ENCODE measurements at places on chromosomes 1 and 21.

GRCh38 chr1:78101051-78101450 lies 55.3 kb downstream of the GIPC2 start:
- no peak for DNase-seq

DNA sequence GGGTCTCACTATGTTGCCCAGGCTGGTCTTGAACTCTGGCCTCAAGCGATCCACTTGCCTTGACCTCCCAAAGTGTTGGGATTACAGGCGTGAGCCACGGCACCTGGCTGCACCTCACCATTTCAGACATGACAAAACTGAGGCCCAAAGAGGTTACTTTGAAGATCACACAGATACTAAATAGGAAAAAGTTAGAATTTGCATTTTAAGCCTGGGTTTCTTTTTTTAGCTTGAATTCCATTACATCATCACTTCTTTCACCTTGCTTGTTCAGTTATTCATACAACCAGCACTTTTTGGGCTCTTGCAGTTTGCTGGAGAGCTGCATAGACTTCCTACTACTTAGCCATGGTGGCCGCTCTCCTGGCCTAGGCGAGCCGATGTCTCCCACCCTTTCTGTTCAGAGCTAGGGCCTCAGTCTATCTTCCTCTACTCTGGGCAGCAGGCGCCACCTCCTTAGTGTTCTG lies 16.3 kb upstream of the CD2 start:
- peak; percentile 73 for DNase-seq

DNA sequence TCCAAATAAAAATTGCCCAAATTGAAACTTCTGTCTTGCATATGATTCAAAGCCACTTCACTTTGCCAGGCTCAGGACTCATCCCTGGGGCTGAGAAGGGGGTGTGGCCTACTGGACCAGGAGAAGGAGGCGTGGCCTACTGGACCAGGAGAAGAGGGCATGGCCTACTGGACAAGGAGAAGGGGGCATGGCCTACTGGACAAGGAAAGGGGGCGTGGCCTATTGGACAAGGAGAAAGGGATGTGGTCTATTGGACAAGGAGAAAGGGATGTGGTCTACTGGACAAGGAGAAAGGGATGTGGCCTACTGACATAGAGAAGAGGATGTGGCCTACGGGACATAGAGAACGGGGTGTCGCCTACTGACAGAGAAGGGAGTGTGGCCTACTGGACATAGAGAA lies 405.3 kb downstream of the RRAGC start:
- no peak for DNase-seq

DNA sequence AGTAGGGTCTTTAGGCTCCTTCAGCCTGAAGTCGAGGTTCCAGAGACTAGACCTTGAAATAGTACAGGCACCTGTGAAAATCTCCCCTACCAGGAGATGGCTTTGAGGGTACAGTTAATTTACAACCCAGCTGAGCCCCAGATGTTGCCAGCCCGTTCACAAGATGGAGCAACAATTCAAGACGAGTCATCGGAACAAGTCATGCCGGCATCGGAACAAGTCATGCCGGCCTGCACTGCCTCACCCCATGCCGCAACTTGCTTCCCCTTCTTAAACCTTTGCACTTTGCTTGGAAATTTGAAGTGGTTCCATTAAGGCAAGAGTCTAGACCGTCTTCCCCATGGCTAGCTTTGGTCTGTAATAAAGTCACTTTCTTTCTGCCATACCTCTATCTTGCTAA lies 16.0 kb downstream of the HHAT start:
- no peak for DNase-seq

DNA sequence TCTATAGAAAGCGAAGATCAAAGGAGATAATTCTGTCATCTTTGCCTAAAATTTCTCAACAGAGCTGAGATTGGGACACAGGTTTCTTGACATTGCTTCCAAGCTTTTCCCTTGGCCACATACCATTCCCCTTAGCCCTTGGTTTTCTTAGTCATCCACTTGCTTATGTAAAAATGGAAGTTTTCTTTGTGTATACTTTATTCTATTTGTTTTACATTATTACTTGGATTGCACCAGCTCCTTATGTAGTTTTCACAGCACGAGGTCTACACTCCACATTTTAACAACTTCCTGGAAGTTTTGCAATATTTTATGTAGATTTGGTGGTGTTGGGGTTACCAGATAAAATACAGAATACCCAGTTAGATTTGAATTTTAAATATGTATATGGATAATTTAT lies 129.8 kb downstream of the PLA2G4A start:
- no peak for DNase-seq

- no peak for DNase-seq
These were observed 6.8 kb downstream of the TMEM9 start for GRCh38 chr1:201147396-201148015.

DNA sequence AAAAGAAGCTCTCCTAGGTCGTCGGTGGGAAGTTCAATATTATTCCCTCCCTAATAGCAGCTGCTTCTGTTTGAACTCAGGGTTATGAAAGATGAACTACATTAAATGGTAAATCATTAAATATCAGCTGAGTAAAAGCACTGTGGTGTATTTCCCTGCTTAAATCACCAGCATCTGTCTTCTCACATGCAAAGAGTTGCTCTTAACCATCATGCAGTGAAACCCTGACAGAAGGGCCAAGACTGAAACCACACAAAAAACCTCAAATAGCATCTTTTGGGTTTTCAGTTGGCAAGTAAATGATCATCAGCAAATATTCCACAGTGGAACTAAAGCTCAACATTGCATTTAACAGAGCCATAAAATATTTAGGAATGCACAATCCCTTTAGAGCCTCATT lies 380.0 kb upstream of the ADGRL2 start:
- DNase-seq, result no peak

DNA sequence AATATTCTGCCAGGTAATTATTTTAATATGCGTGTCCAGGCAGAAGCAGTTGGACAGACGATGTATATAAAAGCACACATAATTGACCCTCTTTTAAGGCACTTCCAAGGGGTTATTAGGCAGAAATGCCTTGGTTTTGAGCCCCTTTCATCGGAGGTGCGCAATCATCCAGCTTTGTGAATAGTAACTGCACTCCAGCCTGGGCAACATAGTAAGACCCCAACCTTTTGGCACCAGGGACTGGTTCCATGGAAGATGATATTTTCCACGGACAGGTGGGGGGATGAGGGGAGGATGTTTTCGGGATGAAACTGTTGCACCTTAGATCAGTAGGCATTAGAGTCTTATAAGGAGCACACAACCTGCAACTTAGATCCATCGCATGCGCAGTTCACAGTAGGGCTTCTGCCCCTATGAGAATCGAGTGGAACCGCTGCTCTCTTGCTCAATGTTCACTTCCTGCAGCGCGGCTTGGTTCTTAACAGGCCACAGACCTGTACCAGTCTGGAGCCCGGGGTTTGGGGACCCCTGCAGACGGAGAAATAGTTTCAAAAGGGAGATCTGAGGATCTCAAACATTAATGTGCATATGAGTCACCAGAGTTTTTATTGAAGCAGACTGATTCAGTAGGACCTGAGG lies 1.8 kb upstream of the MCOLN2 start:
- peak; percentile 28 for DNase-seq

DNA sequence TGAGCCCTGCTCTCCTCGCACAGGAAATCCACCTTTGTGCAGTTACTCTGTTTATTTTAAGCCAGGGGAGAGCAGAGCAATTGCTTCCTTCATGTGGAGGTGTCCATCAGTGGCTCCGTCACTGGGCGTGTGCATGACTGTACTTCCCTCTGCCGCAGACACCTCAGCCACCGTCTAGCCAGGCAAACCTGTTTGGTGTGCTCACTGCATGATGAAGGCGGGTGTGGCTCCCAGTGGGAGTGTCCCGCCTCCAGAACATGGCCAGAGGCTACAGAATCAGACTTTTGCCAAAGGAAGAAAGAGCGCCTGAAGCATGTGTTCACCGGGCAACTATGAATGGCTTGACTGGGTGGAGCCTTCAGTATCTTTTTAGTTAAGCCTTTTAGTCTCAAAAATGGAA lies 26.1 kb upstream of the LAMC2 start:
- no peak for DNase-seq

DNA sequence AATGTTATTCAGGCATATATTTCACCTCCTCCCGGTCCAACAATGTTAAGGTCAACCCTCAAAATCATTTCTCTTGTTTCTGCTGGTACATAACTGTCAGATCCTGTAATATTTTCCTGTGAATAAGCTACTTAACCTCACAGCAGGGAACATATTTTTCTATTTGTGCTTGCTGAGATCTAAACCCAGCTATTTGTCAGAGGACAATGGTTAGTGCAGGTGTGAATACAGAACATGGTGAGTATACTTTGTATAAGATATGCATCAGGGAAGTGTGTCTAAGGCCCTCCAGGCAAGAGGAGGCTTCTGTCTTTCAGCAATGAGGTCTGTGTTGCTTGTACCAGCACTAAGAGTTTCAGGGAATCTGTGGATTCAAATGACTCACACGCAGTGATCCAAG lies 970.6 kb downstream of the NCAM2 start:
- no peak for DNase-seq

- no peak for DNase-seq
These were observed 13.0 kb upstream of the COL18A1 start for GRCh38 chr21:45391743-45392572.

GRCh38 chr1:61271412-61271789 lies 189.0 kb downstream of the NFIA start:
- DNase-seq, result no peak

DNA sequence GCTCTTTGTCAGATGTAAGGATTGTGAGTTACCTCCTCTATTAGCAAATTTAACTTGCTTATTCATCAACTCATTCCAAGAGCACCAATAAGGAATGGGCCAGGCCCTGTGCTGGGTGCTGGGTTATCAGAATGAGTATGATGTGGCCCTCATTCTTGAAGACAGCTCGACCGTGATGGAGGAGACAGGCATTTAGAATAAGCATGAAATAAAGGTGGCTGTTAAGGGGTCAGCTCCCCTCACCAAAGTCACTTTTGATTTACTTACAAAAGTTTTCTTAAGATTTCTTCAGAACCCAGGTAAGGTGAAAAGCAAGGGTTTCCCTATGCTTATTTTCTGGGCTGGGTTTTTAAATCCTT lies 15.3 kb upstream of the PADI1 start:
- DNase-seq, result no peak
